ENCODE measurements at places on chromosomes 7 and 10. TPM values are rescaled to one million over a fixed set of nuclear protein-coding genes. Genes with fewer than 3 reads are reported as not detected.
A peak's percentile ranks its signal among the peaks of the same experiment; 100 is the strongest.

The GBX1 gene
- total RNA-seq = 13.8 TPM

The CLEC5A gene
- not detected for total RNA-seq

The LLCFC1 gene
- total RNA-seq = not detected

The ZPBP gene
- not detected for total RNA-seq

DNA sequence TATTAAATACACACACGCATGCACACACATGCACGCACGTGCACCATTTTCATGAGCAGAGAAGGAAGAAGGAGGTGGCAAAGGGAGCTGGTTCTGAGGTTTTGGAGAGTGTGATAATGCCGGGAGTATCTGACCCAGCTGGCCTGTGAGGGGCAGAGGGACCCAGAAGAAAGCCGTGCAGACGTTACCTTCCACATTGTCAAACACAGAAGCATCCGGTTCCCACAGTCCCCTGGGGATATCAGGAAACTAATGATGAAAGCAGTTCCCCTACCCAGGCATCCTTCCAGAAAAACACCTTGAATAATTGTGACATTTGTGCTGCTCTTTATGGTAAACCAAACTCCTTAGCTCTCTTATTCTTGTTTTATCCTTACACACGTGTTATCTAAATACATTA lies 85.7 kb upstream of the FAM180A start:
- DNase-seq = peak; percentile 18

- no peak for DNase-seq
Measured at GRCh38 chr10:27815261-27815660, 69.6 kb upstream of the MKX start.

DNA sequence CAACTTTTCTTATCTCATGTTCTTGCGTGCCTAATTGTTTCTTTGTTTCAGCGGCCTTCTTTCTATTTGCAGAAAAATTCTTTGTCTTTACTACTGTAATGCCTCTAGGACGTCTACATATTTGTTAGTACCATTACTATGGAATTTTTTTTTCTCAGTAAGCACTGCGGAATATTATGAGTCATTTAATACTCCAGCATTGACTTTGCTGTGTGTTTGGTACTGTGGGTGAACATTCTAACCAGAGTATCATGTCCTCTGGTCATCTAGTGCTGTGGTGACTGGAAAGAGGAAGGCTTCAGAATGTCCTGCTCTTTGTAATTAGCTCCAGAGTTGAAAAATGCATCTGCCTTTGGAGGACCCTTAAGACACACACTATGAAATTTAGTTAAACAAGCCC lies 58.5 kb upstream of the FERD3L start:
- no peak for DNase-seq

GRCh38 chr7:34755008-34755407 lies 97.0 kb downstream of the NPSR1 start:
- DNase-seq = no peak

GRCh38 chr10:72730479-72730878 lies 38.5 kb downstream of the MCU start:
- DNase-seq = no peak

GRCh38 chr10:119700321-119700954 lies 25.4 kb upstream of the INPP5F start:
- no peak for DNase-seq

- no peak for DNase-seq
Measured at GRCh38 chr7:155462163-155462735, 4.3 kb downstream of the EN2 start.
